SK-N-DZ (cell line): ENCODE measurements at places on chromosomes 7 and 10.

GRCh38 chr7:128458956-128459355 lies 3.3 kb downstream of the HILPDA start:
- DNase-seq, result no peak

GRCh38 chr10:124244256-124244877 lies 151.0 kb upstream of the CHST15 start:
- no peak for DNase-seq

DNA sequence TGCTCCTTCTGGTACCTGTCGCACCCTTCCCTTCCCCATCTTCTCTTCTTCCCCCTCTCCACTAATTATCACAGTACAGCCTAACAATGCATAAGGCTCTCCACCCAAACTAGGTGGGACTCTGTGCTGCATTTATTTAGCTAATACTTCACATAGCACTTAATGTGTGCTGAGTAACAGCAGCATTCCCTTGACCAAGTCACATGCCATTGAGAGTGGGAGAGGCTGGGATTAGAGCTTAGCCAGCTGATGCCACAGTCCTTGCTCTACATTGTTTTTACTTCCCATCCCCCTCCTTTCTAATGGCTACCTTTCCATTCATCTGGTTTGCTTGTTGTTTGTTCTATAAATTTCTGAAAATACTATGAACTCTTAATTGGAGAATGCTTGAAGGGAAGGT lies 426.9 kb downstream of the LRMDA start:
- DNase-seq, result no peak

DNA sequence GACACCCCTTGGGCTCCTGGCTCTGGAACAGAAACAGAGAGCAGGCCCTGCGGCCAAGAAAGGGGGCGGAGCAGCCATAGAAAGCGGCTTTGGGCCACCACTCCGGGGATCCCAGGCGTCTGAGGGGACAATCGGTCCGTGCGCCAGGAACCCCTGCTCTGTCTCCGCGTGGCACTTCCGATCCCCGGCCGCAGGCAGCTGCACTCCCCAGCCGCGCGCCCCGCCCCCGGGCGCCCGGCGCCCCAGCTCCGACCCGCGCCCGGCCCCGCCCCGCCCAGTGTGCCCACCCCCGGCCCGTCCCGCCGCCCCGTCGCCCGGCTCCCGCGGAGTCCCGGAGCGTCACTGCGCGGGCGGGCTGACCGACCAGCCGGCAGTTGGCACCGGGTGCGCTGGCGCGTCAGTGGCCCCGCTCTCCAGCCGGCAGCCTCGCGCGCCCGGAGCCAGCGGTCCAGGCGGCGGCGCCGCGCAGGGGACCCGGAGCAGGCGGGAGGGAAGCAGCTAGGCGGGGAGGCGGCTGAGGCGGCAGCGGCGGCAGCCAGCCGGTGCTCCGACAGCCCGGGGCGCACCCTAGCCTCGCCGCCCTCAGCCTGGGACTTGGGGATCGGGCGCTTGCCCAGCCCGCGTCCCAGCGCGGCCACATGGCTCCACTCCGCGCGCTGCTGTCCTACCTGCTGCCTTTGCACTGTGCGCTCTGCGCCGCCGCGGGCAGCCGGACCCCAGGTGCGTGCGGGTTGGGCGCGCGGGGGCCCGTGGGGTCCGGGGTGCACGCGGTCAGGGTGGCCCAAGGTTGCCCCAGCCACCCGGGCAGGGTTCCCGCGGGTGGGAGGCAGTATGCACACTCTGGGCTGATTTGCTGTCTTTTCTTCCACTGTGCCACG lies at the start of gene ADAMTS14:
ADAMTS14 (plus strand) TSS at position 342 of the 878 bp plus-strand sequence; CDS start at position 639, 297 bp downstream.
- DNase-seq, result no peak

DNA sequence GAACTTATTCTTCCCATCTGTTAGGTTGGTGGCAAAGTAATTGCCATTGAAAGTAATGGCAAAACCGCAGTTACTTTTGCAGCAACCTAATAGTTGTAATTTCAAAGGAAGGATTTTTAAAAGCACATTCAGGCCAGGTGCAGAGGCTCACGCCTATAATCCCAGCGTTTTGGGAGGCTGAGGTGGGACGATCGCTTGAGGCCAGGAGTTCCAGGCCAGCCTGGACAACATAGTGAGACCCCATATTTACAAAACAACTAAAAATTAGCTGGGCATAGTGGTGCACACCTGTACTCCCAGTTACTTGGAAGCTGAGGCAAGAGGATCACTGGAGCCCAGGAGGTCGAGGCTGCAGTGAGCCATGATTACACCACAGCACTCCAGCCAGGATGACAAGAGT lies 374.9 kb downstream of the GALNT17 start:
- no peak for DNase-seq

DNA sequence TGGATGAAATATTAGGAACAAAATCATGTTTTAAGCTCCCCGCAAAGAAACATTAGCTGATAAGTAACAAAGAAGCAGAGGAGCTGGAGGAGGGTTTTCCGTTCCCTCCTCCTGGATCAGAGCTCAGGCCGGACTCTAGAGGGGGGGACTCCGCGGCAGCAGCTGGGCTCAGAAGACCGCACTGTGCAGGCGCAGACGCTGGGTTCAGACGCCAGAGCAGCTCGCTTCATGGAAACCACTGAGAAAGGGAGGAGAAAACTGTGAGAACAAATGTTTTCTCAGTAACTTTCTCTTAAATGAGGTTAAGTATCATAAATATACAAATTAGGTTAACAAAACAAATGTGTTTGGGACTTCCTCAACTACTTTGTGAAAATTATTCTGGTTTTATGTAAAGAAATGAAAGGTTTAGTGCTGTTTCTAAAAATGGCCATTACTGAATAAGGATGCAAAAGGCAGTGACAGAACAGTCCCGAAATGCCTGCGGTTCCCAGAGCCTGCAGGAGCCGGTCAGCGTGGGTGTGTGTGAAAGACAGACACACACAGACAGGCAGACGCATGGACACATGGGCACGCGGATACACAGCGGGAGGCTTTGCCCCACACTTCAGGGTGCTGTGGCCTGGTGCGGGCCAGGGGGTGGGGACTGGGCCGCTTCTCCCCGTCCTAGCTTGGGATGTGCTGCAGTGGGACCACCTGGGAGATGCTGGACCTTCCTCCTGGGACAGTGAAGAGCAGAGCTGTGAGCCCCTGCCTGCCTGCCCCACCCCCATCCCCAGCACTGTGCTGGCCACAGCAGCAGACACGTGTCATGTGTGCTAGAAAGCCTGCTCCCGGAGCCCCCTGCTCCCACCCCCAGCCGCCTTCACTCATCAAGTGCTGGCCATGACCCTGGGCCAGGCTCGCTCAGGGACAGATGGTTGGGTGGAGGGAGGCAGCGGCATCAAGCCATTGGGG lies 20.3 kb upstream of the ADGRA1 start:
- no peak for DNase-seq

GRCh38 chr7:47622946-47623640 lies 41.2 kb upstream of the TNS3 start:
- DNase-seq, result peak; percentile 32

GRCh38 chr10:131982185-131982756 lies 548 bp upstream of the BNIP3 start:
- DNase-seq, result no peak

DNA sequence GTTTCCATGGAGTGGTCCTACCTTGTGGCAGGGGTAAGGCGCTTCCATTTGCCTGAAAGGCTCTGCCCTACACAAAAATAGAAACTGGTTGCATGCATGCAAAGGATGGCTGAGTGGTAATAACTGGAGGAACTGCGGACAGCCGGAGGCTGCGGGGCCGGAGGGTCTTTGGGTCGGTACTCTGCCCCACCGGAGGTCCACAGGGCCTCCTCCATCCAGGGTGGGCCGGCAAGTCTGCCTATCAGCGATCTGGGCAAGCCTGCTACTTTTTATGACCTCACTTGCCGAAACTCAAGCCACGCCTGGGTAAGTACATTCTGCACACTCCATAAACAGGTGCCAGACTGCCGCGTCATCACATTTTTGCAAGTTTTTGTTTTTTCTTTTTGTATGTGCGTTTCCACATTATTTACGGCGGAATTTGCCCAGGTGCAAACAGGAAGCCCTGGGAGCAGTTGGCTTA lies 30.0 kb downstream of the TACC2 start:
- no peak for DNase-seq

DNA sequence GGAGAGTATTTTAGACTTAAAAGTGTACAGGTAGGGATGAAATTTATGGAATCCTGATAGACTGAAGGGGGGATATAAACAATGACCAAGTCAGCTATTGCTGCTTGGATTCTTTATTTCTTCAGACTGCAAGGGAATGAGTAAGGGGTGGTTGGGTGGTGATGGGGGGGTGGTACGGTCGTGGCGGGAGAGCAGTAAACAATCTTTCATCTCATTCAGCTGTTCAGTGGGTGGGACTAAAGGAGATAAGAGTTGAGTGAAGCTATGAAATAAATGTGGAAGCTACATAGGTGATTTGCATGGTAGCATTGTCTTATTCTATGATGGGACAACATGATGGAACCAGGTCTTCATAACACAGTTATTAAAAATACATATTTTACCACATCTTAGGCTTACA lies 1.8 kb downstream of the SEPTIN7 start:
- DNase-seq, result no peak

- DNase-seq, result no peak
Observed at GRCh38 chr7:98297626-98298286, 16.3 kb downstream of the BRI3 start.

DNA sequence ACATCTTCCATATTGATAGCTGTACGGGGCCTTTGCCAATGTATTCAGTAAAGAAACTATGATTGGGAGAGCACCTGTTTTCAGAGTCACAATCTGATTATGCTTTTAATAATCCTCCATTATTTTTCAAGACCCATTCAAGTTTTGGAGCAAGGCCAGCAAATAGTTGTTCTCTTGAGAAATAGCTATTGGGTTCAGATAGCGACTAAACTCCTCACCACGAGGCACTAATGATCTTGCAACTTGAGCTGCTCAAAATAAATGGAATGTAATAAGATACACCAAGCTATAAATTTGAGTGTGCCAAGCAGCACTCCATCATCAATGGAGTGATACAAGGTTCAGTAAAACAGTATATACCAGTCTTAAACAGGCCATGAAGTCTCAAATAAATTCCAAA lies 7.4 kb upstream of the MALRD1 start:
- no peak for DNase-seq

GRCh38 chr7:134028853-134029252 lies 98.3 kb upstream of the LRGUK start:
- no peak for DNase-seq

GRCh38 chr7:150404172-150404804 lies 25.2 kb downstream of the ZNF775 start:
- DNase-seq, result no peak

GRCh38 chr10:9992661-9993060 lies 1025.0 kb upstream of the CELF2 start:
- DNase-seq, result no peak

- no peak for DNase-seq
Observed at GRCh38 chr7:18808026-18808425, 309.4 kb downstream of the TWIST1 start.

- DNase-seq, result no peak
Observed at GRCh38 chr7:116806046-116806944, 56.1 kb upstream of the CAPZA2 start.

DNA sequence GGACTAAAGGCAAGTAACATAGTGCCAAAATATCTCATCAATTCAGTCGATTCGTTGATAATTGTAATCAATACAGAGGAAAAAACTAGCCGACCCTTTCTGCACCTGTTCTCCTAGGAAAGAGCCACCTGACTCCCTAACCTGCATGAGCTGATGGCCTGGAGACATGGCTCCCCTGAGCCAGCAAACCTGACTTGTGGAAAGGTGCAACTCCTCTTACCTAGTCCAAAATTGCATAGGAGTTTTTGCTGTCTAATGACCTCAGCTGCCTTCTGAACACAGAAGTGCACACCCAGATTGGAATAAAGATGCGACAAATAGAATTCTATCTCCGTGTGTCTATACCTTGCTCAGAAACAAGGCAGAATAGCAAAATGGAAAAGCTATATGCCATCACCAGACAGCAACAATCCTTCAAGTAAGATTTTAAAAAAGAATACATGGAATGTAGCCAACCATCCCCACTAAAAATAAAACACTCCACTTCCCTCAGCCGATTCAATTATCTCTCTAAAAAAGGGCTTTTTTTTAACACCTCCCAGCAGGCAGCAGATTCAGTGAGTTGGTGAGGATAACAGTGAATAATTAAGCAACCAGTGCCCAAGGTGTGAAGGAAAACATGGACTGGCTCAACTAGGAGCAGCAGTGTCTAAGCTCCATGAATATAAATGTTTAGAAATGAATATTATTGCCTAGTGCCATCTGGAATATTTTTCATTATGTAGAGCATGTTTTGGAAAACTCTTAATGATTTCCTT lies 26.6 kb upstream of the LMTK2 start:
- no peak for DNase-seq

- DNase-seq, result no peak
Observed at GRCh38 chr10:114403541-114404161, 651 bp downstream of the AFAP1L2 start.

- peak; percentile 47 for DNase-seq
Observed at GRCh38 chr10:23157691-23158369, 34.3 kb upstream of the PTF1A start.

GRCh38 chr10:74177140-74177677 lies 26.2 kb downstream of the ADK start:
- no peak for DNase-seq

DNA sequence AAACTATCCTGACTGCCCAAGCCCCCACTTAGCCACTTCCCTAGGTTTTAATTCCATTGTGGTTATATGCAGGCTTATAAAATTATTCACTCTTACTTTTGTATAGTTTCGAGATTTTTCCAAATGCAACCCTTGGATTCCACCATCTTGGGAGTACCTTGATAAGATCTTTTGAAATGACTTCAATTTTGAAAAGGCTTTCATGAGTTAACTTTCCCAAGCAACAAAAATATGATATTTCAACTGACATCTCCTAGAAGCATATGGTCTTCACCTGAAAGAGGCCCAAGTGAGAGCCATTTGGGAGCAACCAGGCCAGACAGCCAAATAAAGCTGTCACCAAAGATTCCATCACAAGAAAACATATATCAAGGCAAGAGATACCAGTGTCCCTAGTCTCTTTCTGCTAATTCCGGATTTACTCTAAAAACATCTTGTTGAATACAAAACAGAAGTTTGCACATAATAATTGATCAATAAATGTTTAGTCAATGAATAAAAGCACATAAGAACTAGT lies 1.7 kb upstream of the ST8SIA6 start:
- DNase-seq, result no peak

GRCh38 chr7:70545214-70545613 lies 586.7 kb upstream of the GALNT17 start:
- DNase-seq, result no peak

GRCh38 chr7:129544700-129545099 lies 42.4 kb downstream of the SMKR1 start:
- no peak for DNase-seq

DNA sequence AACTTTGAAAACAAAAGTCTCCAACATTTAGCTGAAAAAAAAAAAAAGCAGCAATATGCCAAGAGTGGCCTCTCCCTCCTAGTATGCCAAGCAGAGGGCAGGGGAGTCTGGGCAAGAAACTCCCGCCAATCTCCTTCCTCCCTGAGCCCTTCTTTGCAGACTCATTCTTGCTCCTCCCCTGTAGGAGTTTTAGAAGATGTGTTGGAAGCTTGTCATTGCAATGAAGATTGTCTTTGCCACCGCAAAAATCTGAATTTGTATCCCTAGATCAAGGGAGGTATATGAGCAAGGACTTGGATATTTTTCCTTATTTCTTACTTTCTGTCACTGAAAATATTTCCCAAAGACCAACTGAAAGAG lies 2.6 kb upstream of the TNS3 start:
- DNase-seq, result no peak
